ENCODE measurements at places on chromosomes 11 and 22. TPM values are rescaled to one million over a fixed set of nuclear protein-coding genes. Genes with fewer than 3 reads are reported as not detected.

GRCh38 chr11:112773264-112773663, 188.0 kb upstream of the NCAM1 start:
- peaks cover 10% of the 10 kb centered on the region for H3K27me3 ChIP-seq
- H3K4me1 ChIP-seq = peaks cover 40% of the 10 kb centered on the region
- DNase-seq = no peak
- no peak overlapping the region for H3K27ac ChIP-seq

- H3K27me3 ChIP-seq = no peaks in the 10 kb centered on the region
- H3K27ac ChIP-seq = no peak overlapping the region
- no peak overlapping the region for H3K4me3 ChIP-seq
- no peaks in the 10 kb centered on the region for H3K36me3 ChIP-seq
- no peaks in the 10 kb centered on the region for H3K4me1 ChIP-seq
Observed at GRCh38 chr11:29217901-29218300, 798.9 kb downstream of the KCNA4 start.

- no peak overlapping the region for H3K4me3 ChIP-seq
- H3K27me3 ChIP-seq = no peaks in the 10 kb centered on the region
- no peaks in the 10 kb centered on the region for H3K4me1 ChIP-seq
- H3K27ac ChIP-seq = no peak overlapping the region
- DNase-seq = no peak
- H3K36me3 ChIP-seq = no peaks in the 10 kb centered on the region
Observed at GRCh38 chr11:105767931-105768330, 158.1 kb downstream of the GRIA4 start.

DNA sequence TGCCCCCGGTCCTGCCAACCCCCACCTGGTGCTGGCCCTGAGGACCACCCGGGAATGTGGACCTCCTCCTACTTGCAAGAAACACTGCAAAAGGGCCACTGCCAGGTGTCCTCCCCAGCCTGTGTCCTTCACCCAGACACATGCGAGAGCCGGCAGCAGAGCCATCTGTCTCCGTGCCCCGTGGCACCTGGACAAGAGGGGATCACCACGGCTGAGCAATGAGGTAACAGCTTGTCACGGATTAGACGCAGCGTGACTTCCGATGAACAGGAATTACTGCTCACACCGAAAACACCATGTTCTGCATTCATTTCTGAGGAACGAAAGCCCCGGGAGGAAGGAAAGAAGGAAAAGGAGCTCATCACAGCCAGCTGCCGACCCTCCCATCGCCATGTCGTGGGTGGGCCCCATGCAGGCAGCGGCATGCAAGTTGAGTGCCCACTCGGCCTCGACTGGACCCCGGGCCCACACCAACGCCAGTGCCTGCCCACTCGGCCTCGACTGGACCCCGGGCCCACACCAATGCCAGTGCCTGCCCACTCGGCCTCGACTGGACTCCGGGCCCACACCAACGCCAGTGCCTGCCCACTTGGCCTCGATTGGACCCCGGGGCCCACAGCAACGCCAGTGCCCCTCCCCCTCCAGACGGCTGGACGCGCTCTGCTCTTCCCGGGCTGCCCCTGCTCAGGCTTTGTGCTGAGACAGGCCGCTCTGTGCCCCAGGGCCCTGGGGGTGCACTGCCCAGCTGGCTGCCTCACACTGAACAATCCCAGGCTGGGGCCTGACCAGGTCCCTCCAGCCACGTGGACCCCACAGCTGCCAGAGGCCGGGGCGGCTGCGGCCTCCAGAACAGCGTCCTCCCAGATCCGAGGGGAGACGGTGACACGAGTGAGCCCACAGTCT, 22.0 kb downstream of the CHID1 start:
- H3K4me3 ChIP-seq = no peak overlapping the region
- H3K36me3 ChIP-seq = peaks cover 15% of the 10 kb centered on the region
- no peaks in the 10 kb centered on the region for H3K4me1 ChIP-seq
- H3K27ac ChIP-seq = no peak overlapping the region
- H3K27me3 ChIP-seq = no peaks in the 10 kb centered on the region
- no peak for DNase-seq

- H3K4me1 ChIP-seq = no peaks in the 10 kb centered on the region
- H3K4me3 ChIP-seq = no peak overlapping the region
Observed at GRCh38 chr22:16970446-16970845, 37.6 kb downstream of the GAB4 start.

- no peaks in the 10 kb centered on the region for H3K27me3 ChIP-seq
- peak overlapping the region; percentile 43 for H3K4me3 ChIP-seq
- peaks cover 15% of the 10 kb centered on the region for H3K4me1 ChIP-seq
- no peaks in the 10 kb centered on the region for H3K36me3 ChIP-seq
- peak; percentile 75 for DNase-seq
Observed at GRCh38 chr22:43036282-43036829, 21.4 kb upstream of the PACSIN2 start.

GRCh38 chr11:131518305-131518838, 148.0 kb downstream of the NTM start:
- no peak overlapping the region for H3K4me3 ChIP-seq
- H3K36me3 ChIP-seq = no peaks in the 10 kb centered on the region
- H3K27me3 ChIP-seq = peaks cover 57% of the 10 kb centered on the region
- no peak overlapping the region for H3K27ac ChIP-seq

DNA sequence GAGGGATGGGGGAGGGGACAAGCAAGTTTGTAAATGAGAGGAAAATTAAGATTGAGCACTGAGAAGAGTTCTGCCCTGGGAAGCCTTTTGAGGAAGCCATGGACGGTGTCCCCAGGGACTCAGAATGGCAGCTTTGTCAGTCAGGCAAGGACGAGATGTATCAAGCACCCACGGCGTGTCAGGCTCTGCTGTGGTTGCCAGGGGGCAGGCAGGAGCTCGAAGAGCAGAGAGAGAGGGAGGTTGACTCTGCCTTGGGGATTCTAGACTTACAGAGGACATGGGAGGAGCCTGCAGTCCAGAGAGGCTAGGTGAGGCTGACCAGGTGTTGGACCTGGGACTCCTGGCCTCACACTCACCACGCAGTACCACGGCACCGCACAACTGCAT, 29.1 kb upstream of the SYT7 start:
- H3K36me3 ChIP-seq = no peaks in the 10 kb centered on the region
- H3K4me1 ChIP-seq = peaks cover 19% of the 10 kb centered on the region

- no peak overlapping the region for H3K4me3 ChIP-seq
- H3K4me1 ChIP-seq = no peaks in the 10 kb centered on the region
- no peaks in the 10 kb centered on the region for H3K36me3 ChIP-seq
- no peak for DNase-seq
Observed at GRCh38 chr11:71209181-71209580, 43.2 kb downstream of the SHANK2 start.

GRCh38 chr11:134283461-134284230, 7.5 kb downstream of the GLB1L3 start:
- peaks cover 49% of the 10 kb centered on the region for H3K27me3 ChIP-seq
- H3K36me3 ChIP-seq = no peaks in the 10 kb centered on the region
- no peak for DNase-seq

DNA sequence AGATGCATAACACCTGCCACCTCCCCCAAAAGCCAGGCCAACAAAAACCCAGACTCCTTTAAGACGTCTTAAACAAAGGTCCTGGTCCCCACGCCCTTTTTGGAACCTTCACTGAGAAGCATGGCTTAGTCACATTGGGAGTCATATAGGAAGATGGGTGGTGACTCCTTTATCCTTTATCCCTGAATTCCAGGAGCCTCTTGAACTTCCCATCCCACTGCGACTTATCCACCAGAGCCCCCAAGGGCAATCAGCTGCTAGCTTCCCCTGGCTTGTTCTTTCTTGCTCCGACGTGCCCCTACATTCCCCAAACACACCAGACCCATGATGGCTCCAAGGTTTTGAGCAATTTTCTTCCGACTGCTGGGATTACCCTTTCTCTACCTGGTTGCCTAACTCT, 567.0 kb upstream of the CADM1 start:
- peaks cover 78% of the 10 kb centered on the region for H3K27me3 ChIP-seq
- no peak for DNase-seq
- no peak overlapping the region for H3K4me3 ChIP-seq

GRCh38 chr22:27212617-27213177, 555.3 kb downstream of the MIAT start:
- H3K27me3 ChIP-seq = peaks cover 90% of the 10 kb centered on the region
- H3K4me3 ChIP-seq = no peak overlapping the region
- peaks cover 25% of the 10 kb centered on the region for H3K4me1 ChIP-seq
- H3K36me3 ChIP-seq = no peaks in the 10 kb centered on the region
- DNase-seq = peak; percentile 33

- DNase-seq = no peak
- H3K4me3 ChIP-seq = no peak overlapping the region
- H3K4me1 ChIP-seq = no peaks in the 10 kb centered on the region
- peaks cover 59% of the 10 kb centered on the region for H3K36me3 ChIP-seq
- H3K27me3 ChIP-seq = no peaks in the 10 kb centered on the region
- no peak overlapping the region for H3K27ac ChIP-seq
Observed at GRCh38 chr11:108693852-108694251, 29.0 kb downstream of the DDX10 start.

GRCh38 chr11:24478718-24479117, 18.1 kb upstream of the LUZP2 start:
- H3K27ac ChIP-seq = no peak overlapping the region
- H3K4me1 ChIP-seq = no peaks in the 10 kb centered on the region
- no peak overlapping the region for H3K4me3 ChIP-seq
- no peaks in the 10 kb centered on the region for H3K36me3 ChIP-seq
- no peak for DNase-seq

The RAD9A gene
- 7.0 TPM for total RNA-seq

The DCDC1 gene
- not detected for total RNA-seq

The FXYD6 gene
- total RNA-seq = 30.2 TPM

The TSKU gene
- total RNA-seq = 12.1 TPM

The GNAZ gene
- total RNA-seq = 2.9 TPM

Measured in left ventricle myocardium inferior (tissue), 1 donor.